ENCODE measurements at places on chromosomes 5 and 9. TPM values are rescaled to one million over a fixed set of nuclear protein-coding genes. Genes with fewer than 3 reads are reported as not detected.

Gene ERAP2
- total RNA-seq: 8.5 TPM

Gene IL17B
- total RNA-seq: not detected

Gene ENG
- 21.2 TPM for total RNA-seq

Gene NR4A3
- 5.0 TPM for total RNA-seq

Gene TERT
- total RNA-seq: not detected

Gene OLFM1
- total RNA-seq: 626 TPM

Gene PCA3
- total RNA-seq: 0.18 TPM

Gene C9orf153
- 1.5 TPM for total RNA-seq

Gene BAAT
- 0.34 TPM for total RNA-seq

Gene IL3
- total RNA-seq: not detected

Gene MYOT
- total RNA-seq: 8.3 TPM

Gene DND1
- 1.7 TPM for total RNA-seq

Gene MEF2C
- total RNA-seq: 346 TPM

GRCh38 chr9:93576258-93577077 lies at the start of gene PHF2:
PHF2 (plus strand) TSS chr9:93576584; CDS start chr9:93576774, 190 bp downstream.
- DNase-seq: no peak

- DNase-seq: no peak
Observed at GRCh38 chr5:67178966-67179365, 17.6 kb downstream of the CD180 start.

GRCh38 chr9:33731142-33731541 lies 64.2 kb upstream of the PRSS3 start:
- no peak for DNase-seq

- DNase-seq: no peak
Observed at GRCh38 chr9:32378496-32378895, 5.9 kb upstream of the ACO1 start.

- no peak for DNase-seq
Observed at GRCh38 chr5:50564079-50564478, 102.4 kb upstream of the PARP8 start.

GRCh38 chr9:83336706-83337105 lies 201.5 kb downstream of the FRMD3 start:
- no peak for DNase-seq

- no peak for DNase-seq
Observed at GRCh38 chr9:115220319-115221005, 102.5 kb upstream of the TNC start.

GRCh38 chr9:138102246-138103051 lies 224.9 kb downstream of the CACNA1B start:
- DNase-seq: no peak

DNA sequence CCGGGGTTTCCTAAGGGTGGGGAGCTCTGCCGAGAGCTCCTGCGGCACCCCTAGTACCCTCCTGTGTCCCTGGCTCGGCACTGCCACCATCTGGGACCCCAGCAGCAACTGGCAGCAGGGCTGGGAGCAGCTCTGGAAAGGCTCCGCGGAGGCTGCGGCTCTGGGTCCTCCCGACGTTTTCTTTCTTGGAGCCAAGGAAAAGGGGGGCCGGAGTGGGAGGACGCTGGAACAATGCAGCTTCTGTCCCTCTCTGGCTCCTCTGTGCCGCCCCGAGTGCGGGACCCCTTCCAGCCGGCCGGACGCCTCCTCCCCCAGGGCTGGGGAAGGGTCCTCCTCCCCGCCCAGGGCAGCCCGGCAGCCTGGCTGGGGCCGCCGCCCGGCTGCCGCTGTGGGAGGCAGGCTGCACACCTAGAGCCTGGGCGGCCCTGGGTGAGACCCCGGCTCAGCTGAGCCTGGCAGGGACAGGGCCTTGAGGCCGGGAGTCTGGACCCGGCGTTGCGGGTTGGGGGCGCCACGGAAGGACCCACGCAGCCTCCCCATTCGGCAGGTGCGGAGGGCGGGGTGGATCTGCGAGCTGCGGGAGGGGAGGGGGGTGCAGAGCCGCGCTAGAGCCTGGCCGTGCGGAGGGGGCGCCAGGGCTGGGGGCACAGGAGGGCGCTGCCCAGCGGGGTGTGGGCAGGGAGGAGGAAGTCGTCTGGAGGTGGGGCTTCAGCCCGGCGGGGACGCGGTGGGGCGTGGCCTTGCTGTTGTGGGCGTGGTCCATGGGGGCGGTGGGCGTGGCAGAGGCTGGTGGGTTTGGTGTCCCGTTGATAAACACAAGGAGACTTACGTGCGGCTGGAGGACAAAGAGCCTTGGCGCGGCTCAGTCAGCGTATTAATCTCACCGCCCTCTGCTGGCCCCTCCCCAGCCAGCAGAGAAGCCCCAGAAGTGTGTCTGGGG lies 15.1 kb downstream of the GPSM1 start:
- DNase-seq: peak; percentile 65

- no peak for DNase-seq
Observed at GRCh38 chr9:111013250-111013649, 25.0 kb downstream of the LPAR1 start.

GRCh38 chr9:11595756-11596155 lies 983.0 kb upstream of the PTPRD start:
- no peak for DNase-seq

- DNase-seq: no peak
Observed at GRCh38 chr9:10146517-10147331, 466.1 kb downstream of the PTPRD start.

DNA sequence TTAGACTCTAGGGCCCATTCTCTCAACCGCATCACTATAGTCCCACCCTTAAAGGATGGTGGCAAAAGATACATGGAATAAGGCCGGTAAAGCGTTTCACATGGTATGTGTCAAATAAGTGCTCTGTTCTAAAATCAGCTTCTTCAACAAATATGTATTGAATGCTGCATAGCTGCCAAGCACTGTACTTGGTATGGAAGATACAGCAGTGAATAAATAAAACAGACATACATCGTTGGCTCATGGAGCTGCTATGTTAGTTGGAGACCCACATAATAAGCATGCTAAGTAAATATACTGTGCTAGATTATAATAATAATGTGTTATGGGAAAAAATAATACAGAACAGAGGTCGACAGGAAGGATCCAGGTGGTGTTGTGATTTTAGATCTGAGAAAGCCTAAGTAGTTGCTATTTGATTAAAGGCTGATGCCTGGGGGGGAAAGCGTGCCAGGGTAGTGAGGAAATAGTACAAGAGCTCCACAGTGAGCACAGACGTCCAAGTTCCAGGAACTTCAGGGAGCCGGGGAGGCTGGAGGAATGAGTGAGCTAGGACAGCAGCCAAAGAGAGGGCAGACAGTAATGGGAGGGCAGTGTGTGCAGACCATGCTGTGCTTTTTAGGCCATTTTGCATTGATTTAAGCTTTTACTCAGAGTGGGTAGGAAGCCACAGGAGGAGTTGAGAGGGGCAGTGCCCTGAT lies 93.7 kb downstream of the JAKMIP2 start:
- peak; percentile 66 for DNase-seq

- DNase-seq: no peak
Observed at GRCh38 chr9:92501671-92502393, 19.5 kb upstream of the ASPN start.

GRCh38 chr5:131068893-131069643 lies 96.0 kb downstream of the HINT1 start:
- peak; percentile 60 for DNase-seq

DNA sequence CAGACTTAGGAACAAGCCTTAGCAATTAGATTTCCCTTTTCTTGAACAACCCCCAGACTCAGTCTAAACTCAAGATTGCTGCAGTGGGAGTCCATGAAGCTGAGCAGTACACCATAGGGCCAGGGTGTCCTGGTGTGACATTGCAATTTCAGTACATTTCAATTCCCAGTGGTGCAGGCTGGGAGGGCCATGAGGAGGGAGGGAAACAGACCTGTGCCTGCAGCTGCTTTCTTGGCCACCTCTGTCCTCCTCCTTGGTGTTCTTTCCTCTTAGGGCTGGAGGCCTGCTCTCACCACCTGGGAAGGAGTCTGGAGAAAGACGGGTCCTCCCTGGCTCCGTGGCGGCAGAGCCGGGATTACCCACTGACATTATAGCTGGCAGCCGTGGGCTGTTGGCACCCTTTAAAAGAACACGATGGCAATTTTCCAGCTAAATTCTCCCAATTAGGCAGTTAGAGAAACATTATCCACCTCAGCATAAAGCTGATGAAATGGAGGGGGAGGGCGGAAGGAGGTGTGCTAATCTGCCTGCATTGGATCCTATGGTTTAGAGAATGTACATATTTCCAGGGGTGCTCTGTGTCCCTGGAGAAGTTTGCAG lies 186.4 kb downstream of the SLIT3 start:
- no peak for DNase-seq

DNA sequence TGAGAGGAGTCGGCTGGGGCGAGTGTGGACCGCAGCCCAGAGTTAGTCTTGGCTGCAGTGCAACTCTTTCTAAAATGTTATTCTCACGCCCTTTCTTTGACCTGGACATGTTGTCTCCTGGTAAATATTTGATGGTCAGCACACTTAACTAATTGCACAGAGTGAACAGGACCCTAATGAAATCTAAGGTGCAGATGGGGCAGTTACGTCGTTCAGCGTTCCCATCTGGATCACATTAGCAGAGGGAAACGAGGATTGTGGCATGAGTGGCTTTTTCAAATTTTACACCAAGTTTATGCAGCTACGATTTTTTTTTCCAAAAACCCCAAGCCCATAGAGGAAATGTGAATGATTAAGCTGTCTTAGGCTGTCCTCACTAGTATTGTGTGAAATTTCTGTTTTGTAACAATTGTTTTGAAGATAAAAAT lies 483 bp downstream of the C9orf85 start:
- DNase-seq: no peak

- DNase-seq: peak; percentile 42
Observed at GRCh38 chr5:76818844-76819831, at the start of gene F2RL1. F2RL1 (plus strand) TSS chr5:76819030; CDS start chr5:76819183, 153 bp downstream.

GRCh38 chr9:81575956-81576355 lies 113.4 kb downstream of the TLE1 start:
- DNase-seq: no peak

DNA sequence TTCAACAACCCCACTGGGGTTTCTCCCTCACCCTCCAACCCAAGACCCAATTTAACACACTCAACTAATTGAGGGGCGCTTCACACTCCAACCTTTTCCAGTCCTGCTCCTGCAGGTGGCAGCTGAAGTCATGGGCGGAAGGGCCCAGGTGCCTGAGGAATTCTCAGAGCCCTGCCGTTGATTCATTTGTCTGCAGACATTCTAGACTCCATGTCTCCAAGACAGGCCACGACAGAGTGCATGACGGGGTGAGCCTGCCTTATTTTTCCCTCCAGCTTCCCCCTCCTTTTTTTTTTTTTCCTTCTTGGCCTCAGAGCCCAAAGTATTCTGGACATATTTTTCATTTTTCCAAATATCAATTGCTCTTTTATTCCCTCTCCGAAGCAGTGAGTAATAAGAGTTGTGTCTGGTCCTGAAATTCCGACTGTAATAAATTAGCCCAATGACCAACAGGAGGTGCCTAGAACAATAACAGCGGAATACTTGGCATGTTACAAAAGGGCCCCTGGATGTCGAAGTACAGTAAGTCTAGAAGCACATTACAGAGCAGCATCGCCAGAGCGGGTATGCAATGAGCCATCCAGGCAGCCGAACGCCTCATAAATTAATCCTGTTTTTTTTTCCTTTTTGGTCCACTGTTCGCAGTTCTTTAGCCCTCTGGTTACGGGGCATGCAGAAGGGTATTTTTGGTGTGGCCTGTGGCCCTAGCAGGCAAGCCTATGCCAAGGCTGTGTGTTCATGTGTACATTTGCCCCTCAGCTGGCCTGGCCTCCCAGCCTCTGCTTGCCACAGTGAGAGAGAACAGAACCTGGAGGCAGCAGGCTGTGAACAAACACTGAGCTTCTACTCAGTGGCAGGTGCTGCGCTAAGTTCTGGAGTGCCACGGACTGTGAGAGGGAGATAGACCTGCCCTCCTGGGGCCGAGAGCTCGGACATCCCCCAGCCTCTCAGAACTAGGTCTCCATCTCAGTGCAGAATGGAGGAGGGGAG lies 8.6 kb upstream of the SMIM23 start:
- no peak for DNase-seq

DNA sequence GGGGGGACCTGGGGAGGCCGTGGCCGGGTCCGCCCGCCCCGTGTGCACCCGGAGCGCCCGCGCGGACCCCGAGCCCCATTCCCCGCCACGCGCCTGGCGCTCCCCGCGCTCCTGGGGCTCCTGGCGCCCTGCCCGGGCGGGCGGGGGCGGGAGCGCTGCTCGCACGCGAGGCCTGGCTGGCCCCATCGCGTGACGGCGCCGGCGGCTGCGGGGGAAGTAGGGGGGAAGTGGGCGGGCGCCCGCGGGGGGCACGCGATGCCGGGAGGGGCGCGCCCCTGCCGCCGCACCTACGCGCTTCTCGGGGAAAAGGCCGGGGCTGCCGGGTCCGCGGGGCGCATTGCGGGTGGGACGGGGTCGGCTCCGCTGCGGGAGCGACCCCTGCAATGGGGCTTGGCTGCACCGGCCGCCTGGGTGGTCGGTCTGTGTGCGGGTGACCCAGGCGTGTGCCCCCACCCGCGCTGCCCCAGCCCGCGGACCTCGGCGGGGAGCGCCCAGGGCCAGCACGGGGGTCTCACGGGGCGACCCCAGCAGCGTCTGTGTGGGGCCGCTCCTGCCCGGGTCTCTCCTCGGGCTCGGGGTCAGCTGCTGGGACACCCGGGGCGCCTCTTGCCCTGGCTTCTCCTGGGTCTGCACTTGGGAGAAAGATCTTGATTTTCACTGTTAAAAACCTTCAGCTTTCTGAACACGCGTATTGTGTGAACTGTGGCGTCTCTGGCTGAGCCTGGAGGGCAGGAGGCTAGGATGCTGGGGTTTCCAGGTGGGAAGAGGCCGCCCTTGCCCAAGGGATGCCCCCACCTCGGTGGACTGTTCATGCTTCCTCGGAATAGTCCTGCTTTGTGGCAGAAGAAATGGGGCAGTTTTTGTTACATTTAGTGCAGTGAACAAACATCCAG lies 52.4 kb downstream of the AHRR start:
- no peak for DNase-seq

DNA sequence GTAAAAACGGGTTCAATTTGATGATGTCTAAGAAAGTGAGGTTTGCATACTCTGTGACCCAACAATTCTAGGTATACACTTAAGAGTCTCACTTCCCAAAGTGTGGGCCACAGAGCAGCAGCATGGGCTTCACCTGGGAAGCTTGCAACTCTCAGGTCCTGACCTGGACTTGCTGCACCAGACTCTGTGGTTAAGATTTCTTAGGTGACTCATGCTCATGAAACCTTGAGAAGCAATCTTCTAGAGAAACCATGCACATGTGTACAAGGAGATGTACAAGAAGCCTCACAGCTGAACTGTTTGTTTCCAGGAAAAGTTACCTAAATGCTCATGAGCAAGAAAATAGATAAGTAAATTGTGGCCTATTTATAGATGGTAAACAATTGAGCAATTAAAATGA lies 30.0 kb downstream of the DNAJC21 start:
- DNase-seq: no peak

- DNase-seq: no peak
Observed at GRCh38 chr5:94245608-94246007, 372.8 kb downstream of the KIAA0825 start.

All from dorsolateral prefrontal cortex (tissue), 122 donors.